ENCODE measurements at places on chromosomes 6 and 20.
A peak's percentile ranks its signal among the peaks of the same experiment; 100 is the strongest.

DNA sequence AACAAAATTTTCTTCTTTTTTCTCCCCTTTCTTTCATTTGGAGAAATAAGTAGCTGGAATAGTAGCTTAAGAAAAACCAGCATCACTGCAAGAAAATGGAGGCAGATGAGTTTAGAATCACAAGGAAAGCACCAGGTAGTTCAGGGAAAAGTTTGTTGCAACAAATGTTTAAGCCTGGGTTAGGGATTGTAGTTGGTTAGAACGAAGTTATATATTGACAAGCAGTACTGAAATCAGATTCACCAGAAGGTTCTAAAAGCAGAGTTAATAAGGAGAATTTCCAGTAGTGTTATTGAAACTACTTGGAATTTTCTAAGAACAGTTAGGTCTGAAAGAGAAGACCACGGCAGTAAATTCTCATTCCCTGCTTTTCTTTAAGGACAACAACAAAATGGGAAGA is 70.2 kb downstream of the BMP2 start:
- no peak for DNase-seq

DNA sequence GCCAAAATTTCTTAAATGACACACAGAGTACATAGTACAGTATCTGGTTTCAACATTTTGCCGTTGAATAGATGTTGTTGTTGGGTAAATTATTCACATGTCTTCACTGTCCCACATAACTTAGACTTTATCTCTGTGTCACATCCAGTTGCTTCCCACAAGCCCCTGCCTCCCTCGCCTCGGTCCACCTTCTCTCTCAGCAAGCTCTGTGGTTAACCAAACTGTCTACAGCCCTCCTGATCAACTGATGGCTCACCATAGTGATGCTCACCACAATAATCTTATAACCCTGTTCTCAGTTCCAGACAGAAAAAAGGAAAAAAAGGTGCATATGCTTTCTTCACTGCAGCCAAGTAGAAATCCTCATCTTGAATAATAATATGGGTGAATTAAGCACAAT is 23.0 kb downstream of the IL17F start:
- DNase-seq, result peak; percentile 72

GRCh38 chr20:41304424-41305079 is 13.0 kb downstream of the ZHX3 start:
- DNase-seq, result no peak

- no peak for DNase-seq
These were observed 165.0 kb upstream of the POU3F2 start for GRCh38 chr6:98669371-98669770.

DNA sequence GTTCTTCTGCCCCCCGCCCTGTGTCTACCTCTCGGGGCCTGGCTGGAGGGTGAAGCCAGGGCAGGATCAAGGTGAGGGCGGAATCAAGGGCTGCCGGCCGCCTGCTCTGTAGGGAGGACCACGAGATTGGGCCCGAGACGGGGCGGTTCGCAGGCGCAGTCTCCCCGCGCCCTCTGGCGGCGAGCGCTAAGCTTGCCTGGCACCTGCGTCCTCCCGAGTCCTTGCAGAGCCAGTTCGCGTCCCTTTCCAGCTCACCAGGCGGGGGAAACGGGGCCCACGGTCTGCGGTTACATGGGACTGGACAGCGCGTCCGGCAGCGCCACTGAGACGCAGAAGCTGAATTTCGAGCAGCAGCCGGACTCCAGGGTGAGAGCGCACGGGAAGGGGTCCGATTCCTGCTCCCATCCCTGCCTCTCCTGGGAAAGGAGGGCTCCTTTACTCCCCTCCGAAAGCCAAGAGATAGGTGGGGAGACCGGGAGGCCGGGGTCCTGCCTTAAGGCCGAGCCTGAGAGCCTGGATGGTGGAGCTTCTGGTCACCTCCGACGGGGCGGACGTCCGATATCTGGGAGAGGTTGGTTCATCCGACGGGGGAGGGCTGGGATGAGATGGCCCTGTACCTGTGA is 3.6 kb upstream of the MATN4 start:
- peak; percentile 82 for DNase-seq

DNA sequence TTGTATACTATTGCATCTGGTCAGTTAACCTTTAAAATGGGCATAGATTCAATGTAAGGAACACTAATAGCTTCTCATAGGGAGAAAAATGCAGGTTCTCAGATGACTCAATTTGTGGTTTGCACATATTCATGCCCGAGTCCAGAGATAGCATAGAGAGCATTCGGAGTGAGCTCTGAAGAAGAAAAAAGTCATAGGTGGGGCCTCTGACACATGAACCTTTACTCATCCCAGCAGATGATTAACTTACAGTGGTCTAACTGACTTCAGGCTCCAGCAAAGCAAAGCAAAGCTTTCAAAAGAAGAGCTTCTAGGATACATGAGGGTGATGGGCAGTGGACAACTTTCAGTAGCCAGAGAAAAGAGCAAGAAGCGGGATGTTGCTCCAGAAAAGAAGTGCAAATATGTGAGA is 55.3 kb upstream of the BTN3A2 start:
- DNase-seq, result peak; percentile 49

GRCh38 chr6:153001767-153002612 is 519 bp downstream of the MTRF1L start:
- DNase-seq, result peak; percentile 18

- DNase-seq, result no peak
These were observed 16.4 kb upstream of the BLOC1S5 start for GRCh38 chr6:8080362-8081151.

GRCh38 chr20:50274570-50275430 is 84.2 kb downstream of the CEBPB start:
- DNase-seq, result no peak
